ENCODE measurements at places on chromosomes 1 and 21.

GRCh38 chr1:30654188-30654587, 69.2 kb downstream of the MATN1 start:
- no peak for DNase-seq

- no peak for DNase-seq
These were observed 81.2 kb downstream of the EPHB2 start for GRCh38 chr1:22791831-22792347.

GRCh38 chr1:77833521-77834100, 54.2 kb downstream of the MIGA1 start:
- DNase-seq: no peak

DNA sequence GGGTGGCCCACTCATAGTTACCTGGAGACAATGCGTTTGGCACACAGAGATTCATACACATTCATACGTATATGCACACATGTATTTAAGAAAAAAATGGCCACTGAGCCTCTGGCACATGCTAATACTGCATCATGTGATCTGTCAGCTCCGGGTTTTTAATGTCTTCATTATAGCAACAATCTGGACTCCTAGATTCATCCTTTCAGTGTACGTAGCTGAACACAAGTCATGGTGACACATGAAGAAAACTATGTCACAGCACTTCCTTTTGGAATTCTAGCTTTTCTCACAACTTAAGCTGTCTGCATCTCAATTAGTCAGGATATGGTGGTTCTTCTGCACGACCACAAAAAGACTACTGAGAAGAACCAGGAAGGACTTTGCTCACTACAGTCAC, 24.7 kb downstream of the HSF2BP start:
- no peak for DNase-seq

GRCh38 chr1:214678386-214678785, 75.4 kb downstream of the CENPF start:
- no peak for DNase-seq

- no peak for DNase-seq
These were observed 145.4 kb downstream of the C1orf21 start for GRCh38 chr1:184532199-184532598.

- DNase-seq: no peak
These were observed 818.0 kb downstream of the LTN1 start for GRCh38 chr21:28174701-28175100.

DNA sequence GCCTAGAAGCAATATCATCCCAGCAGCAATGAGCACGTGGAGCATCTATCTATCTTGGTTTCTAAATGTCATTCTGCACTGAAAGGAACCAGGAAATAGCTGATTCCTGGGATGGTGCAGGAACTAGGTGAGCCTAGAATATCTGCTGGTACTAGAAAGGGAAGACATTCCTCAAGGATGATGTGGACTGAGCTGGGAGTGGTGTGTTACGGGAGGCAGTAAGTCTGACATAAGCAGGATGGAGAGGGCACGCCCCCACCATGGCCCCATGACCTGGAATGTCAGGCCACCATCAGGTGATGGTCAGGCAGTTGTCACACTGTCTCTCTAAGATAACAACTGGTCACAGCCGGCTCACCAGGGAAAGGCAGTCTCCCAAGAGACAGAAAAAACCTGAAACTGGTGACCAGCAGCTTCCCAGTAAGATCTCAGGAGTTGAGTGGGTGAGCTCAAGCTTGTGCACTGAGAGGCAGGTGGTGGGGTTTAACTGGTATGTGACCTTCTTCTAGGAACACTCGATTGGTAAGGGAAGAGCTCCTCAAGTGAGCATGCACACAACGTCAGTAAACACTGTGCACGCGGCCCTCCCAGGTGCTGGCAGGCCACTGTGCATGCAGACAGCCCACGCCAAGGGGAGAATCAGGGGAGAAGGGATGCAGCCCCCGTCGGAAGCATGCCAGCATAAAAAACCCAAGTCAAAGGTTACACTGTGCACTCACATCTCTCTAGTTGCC, 148.7 kb downstream of the ADSS2 start:
- no peak for DNase-seq

DNA sequence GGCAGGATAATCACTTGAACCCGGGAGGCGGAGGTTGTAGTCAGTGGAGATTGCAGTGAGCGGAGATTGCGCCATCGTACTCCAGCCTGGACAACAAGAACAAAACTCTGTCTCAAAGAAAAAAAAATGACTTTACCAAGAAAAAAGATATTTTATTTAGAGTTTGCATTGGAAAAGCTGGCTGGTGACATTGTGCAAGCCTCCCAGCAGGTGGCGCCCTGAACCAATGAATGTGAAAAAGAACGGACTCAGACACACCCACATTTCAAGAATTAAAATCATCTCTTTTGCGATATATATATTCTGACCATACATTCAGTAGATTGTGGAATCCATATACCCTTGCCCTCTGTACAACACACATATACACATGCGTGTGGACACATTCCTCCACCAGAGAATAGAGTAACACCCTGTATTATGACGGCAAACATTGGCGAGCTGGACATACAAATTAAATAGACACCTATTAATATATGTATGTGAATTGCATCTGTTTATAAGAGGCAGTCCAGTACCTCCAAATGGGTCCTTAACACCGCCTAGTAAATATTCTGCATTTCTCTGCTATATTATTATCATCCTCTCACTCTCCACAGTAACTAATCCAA, 39.0 kb upstream of the CADM3 start:
- peak; percentile 5 for DNase-seq

- no peak for DNase-seq
These were observed 139.4 kb downstream of the DYRK1A start for GRCh38 chr21:37505963-37506362.
